ENCODE measurements at places on chromosomes 4 and X. TPM values are rescaled to one million over a fixed set of nuclear protein-coding genes. Genes with fewer than 3 reads are reported as not detected.

PDCL2 gene
- not detected for total RNA-seq

RIBC1 gene
- 0.62 TPM for total RNA-seq

ADGRG4 gene
- total RNA-seq, result not detected

RGN gene
- total RNA-seq, result 0.92 TPM

GRCh38 chr4:119206178-119206577, 6.3 kb upstream of the USP53 start:
- no peak for DNase-seq

- peak; percentile 72 for DNase-seq
Measured at GRCh38 chrX:49291615-49292337, 11.7 kb upstream of the GAGE10 start.

DNA sequence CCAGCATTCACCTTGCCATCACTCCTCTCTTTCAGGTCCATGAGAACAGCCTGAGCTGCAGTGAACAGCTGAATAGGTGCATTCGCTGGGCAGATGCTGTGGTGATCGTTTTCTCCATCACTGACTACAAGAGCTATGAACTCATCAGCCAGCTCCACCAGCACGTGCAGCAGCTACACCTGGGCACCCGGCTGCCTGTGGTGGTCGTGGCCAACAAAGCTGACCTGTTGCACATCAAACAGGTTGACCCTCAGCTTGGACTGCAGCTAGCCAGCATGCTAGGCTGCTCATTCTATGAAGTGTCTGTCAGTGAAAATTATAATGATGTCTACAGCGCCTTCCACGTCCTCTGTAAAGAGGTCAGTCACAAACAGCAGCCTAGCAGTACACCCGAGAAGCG, 3.2 kb downstream of the RASL11B start:
- no peak for DNase-seq

DNA sequence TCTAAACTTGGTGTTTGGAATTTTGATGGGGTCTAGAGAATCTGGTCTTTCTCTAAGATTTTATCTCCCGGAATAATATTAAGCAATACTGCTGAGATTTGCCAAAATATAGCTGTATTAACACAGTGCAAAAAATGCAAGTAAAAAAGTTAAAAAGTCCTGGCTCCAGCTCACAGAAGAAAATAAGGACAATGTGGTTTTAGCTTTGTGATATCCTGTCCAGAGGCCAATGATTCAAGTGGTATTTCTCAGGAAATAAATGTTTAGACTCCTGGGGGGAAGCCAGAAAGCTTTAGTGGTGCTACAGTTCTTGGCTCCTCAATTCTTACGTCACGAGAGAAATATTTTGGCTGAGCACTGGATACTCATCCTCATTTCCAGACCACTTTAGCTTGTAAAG, 40.9 kb upstream of the IL13RA2 start:
- DNase-seq, result no peak

- no peak for DNase-seq
Measured at GRCh38 chr4:95232358-95233156, 316.2 kb downstream of the UNC5C start.

DNA sequence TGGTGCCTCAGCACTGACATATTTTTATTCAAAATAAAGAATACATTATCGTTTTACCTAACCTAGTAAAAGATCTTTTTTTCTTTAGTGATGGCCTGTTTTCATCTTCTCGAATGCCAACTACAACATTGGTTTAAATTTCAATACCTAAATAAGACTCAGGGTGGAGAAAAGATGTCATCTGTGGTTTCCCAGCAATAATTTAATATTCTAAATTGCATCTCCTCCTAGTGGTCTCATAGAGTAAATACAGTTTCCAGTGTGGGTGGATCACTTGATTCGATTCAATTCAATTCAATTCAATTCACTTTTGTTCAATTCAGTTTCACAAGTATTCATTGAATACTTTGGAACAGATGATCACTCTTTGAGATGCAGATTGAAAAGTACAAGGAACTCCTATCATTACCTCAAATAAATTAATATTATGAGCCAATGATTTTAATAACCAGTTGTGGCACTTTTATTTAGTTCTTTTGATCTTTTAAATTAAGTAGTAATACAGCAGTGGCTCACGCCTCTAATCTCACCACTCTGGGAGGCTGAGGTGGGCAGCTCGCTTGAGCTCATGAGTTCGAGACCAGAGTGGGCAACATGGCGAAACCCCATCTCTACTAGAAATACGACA, 427.2 kb downstream of the FAT4 start:
- no peak for DNase-seq

GRCh38 chrX:24248042-24248441, 65.8 kb downstream of the SUPT20HL2 start:
- no peak for DNase-seq

GRCh38 chr4:110075891-110076290, 122.5 kb downstream of the ELOVL6 start:
- DNase-seq, result no peak

- no peak for DNase-seq
Measured at GRCh38 chr4:184409502-184409901, 64.8 kb downstream of the IRF2 start.

DNA sequence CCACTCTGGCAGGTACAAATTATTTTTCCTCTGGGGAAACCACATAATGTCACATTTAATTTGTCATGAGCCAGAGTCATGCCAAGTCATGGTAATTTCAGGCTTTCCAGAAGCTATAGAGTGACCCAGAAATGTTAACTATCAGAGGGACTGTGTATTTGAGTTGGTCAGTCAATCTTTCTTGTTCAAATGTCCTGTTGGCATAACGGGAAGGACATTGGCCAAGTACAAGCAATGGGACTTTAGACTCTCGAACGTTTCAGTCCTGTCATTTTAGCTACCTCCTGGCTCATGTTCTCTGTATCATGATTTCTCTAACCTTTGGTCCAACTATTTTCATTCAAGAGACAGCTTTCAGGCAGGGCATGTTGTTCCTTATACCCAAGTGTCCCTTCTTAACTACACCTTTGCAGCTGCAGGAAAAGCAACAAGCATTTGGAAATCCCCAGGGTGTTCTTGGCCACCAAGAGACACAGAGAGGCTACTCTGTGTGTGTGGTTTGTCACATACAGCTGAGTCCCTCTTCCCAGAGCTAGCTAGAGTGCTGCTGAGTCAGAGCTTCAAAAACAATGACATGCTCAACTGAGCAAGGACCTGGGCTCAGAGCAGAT, 142.6 kb downstream of the EGF start:
- DNase-seq, result peak; percentile 2

DNA sequence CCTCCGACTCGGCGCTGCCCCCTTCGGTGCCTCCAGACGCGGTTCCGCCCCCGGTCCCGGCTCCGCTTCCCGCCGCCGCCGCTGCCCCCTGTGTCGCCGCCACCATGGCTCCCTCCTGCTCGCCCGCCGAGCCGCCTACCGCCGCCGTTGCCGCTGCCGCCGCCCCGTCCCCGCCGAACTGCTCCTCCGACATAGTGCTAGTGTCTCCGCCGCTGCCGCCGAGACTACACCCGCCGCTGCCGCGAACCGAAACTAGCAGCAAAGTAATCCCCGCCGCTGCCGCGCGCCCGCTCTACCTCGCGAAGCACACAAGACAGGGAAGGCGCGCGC, 340 bp downstream of the HNRNPD start:
- DNase-seq, result no peak

DNA sequence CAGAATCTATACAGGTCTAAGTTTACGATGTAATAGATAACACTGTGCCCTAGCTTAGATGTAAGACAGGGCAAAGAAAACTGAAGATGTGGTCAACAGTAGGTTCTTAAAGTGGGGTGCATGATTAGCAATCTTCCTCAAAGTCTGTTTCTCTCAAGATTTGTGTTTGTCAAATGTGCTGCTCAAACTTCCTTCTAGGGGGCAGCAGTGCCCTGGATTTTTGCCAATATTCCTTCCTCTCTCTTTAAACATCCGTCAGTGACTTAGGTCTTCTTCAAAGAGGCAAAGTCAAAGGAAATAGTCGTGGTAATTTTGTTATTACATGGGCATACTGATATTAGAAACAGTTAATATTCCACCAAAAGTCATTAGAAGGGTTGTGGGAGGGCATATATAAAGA, 4.2 kb upstream of the PDHA2 start:
- DNase-seq, result peak; percentile 51

DNA sequence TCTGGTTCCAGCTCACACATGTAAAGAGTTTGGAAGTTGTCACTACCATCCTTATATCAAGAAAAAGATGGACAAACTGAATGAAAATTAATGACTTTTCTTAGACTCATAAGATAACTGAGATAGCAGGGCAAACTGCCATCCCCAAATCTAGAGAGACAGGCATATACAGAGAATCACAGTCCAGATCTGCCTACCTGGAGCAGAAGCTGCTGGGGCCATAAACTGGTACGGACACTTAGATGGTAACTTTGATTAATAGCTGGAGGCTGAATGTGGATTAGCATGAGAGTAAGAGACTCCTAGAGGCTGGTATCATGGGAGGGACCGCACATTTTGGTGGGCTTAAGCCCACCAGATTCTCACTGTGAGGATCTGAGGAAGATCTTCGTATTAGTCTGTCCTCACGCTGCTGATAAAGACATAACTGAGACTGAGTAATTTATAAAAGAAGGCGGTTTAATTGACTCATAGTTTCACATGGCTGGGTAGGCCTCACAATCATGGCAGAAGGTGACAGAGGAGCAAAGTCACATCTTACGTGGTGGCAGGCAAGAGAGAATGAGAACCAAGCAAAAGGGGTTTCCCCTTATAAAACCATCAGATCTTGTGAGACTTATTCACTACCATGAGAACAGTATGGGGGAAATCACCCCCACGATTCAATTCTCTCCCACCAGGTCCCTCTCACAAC, 10.8 kb upstream of the POLA1 start:
- no peak for DNase-seq

GRCh38 chrX:41960142-41960541, 36.8 kb upstream of the CASK start:
- no peak for DNase-seq

- no peak for DNase-seq
Measured at GRCh38 chrX:19906293-19906692, 18.9 kb upstream of the SH3KBP1 start.

DNA sequence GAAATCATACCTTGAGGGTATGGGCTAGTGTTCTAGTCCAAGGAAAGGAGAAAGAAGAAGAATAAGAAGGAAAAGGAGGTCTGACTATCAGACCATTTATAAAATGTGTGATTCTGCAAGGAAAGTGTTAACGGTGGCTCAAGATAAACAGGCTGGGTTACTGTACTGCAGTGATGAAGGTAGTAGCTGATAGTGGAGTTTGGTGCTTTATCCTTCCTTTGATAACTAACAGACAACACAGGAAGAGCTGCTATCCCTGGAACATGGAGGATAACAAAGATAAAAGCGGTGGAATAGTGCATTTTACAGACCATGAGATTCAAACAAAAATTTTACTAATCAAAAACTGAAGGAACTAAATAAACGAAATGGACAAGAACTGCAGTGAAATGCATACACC, 2.6 kb downstream of the UNC5C start:
- DNase-seq, result no peak

Measured in neural progenitor cell (in vitro differentiated cells).